CD4-positive, alpha-beta T cell (primary cell): ENCODE measurements at places on chromosomes 3 and 15. TPM values are rescaled to one million over a fixed set of nuclear protein-coding genes. Genes with fewer than 3 reads are reported as not detected.

Gene GOLGA6D
- not detected for total RNA-seq

Gene ITGB5
- 0.85 TPM for total RNA-seq

Gene TF
- 0.34 TPM for total RNA-seq

Gene CEP152
- total RNA-seq, result 5.2 TPM

Gene CPA3
- not detected for total RNA-seq

Gene PLS1
- 0.92 TPM for total RNA-seq

Gene ZNF80
- 0.16 TPM for total RNA-seq

Gene CDHR4
- total RNA-seq, result 0.17 TPM

Gene IL12A
- 0.93 TPM for total RNA-seq

Gene AEN
- 40.7 TPM for total RNA-seq

Gene NR1I2
- total RNA-seq, result 0.25 TPM

Gene SAMD7
- total RNA-seq, result not detected

Gene DUOXA1
- 1.0 TPM for total RNA-seq

Gene CPB1
- not detected for total RNA-seq

Gene ZKSCAN7
- total RNA-seq, result 0.20 TPM

Gene ARL8B
- total RNA-seq, result 49.7 TPM

Gene C2CD4B
- 0.16 TPM for total RNA-seq

Gene ATP13A5
- not detected for total RNA-seq

Gene GOLGA8G
- not detected for total RNA-seq

Gene STRIT1
- not detected for total RNA-seq

Gene RBPMS2
- not detected for total RNA-seq

Gene ADAMTS9
- total RNA-seq, result not detected

Gene COL6A6
- total RNA-seq, result not detected

Gene HGD
- 2.0 TPM for total RNA-seq

Gene DPPA2
- total RNA-seq, result not detected

Gene TRIM42
- not detected for total RNA-seq
